Naive B cell (primary cell): ENCODE measurements at places on chromosomes 6 and 20.

GRCh38 chr6:29759457-29759856, 36.2 kb downstream of the HLA-F start:
- peaks cover 11% of the 10 kb centered on the region for H3K4me1 ChIP-seq
- H3K36me3 ChIP-seq, result no peaks in the 10 kb centered on the region
- H3K27ac ChIP-seq, result no peak overlapping the region
- H3K27me3 ChIP-seq, result no peaks in the 10 kb centered on the region

- no peak overlapping the region for H3K27ac ChIP-seq
- no peaks in the 10 kb centered on the region for H3K36me3 ChIP-seq
- H3K4me3 ChIP-seq, result no peak overlapping the region
- H3K4me1 ChIP-seq, result no peaks in the 10 kb centered on the region
- no peak for DNase-seq
- H3K27me3 ChIP-seq, result peaks cover 18% of the 10 kb centered on the region
These were observed 501.4 kb downstream of the BCKDHB start for GRCh38 chr6:80607811-80608391.

DNA sequence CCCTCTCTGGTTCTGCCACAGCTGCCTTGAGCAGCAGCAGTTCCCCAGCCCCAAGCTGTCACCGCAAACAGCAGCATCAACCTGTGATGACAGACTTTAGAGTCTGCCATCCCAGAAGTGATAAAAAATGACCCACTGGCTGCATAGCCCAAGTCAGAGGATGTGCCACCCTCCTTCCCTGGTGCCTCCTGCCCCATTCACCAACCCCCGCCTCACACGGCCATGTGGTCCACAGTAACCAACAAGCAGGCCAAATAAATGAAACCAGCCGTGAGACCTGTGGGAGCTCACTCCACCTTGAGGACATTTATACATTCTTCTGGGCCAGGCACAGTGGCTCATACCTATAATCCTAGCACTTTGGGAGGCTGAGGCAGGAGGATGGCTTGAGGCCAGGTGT, 98.2 kb downstream of the PRND start:
- DNase-seq, result no peak
- no peak overlapping the region for H3K27ac ChIP-seq
- H3K4me3 ChIP-seq, result no peak overlapping the region
- H3K4me1 ChIP-seq, result peaks cover 58% of the 10 kb centered on the region
- no peaks in the 10 kb centered on the region for H3K27me3 ChIP-seq

GRCh38 chr20:22601361-22602141, 17.2 kb upstream of the FOXA2 start:
- no peak overlapping the region for H3K27ac ChIP-seq
- no peak overlapping the region for H3K4me3 ChIP-seq
- no peak for DNase-seq
- peaks cover 28% of the 10 kb centered on the region for H3K27me3 ChIP-seq

DNA sequence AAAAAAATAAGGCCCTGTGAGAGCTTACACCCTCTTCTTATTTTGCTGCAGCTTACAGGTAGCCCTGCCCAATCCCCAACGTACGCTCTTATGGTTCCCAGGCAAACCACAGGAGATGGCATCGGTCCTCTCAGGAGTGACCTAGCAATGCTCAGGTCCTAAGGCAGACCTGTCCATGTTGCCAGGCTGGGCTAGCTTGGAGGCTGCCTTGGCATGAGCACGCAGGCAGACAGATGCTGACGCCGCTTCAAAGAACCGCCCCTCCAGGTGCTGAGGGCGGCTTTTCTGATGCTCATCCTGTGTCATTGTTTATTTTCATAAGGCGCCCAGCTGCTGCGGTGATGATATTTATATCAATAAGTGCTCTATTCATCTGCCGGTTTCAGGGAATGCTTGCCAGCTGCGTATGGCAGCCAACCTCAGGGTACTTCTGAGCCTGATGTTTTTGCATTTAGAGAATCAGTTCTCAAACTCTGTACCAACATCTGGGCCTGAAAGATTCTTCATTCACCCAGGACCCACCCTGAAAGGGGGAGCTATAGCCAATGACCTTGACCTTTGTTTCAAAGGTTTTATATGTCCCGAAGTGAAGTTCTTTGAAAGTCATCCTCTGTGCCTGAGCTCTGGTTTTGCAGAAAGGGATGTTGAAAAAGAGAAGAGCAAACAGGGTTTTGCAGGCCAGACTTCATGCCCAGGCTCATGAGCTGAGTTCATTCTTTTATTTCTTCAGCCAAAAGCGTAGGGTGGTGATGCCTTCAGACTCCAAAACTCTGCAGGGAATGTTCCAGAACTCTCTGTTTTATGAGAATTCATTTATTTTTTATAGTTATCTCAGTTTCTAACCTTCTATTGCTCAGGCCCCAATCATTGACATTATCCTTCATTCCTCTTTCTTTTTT, 475.6 kb upstream of the CHD6 start:
- H3K27me3 ChIP-seq, result peaks cover 7% of the 10 kb centered on the region
- H3K4me3 ChIP-seq, result no peak overlapping the region
- no peaks in the 10 kb centered on the region for H3K36me3 ChIP-seq
- no peaks in the 10 kb centered on the region for H3K4me1 ChIP-seq
- no peak overlapping the region for H3K27ac ChIP-seq

DNA sequence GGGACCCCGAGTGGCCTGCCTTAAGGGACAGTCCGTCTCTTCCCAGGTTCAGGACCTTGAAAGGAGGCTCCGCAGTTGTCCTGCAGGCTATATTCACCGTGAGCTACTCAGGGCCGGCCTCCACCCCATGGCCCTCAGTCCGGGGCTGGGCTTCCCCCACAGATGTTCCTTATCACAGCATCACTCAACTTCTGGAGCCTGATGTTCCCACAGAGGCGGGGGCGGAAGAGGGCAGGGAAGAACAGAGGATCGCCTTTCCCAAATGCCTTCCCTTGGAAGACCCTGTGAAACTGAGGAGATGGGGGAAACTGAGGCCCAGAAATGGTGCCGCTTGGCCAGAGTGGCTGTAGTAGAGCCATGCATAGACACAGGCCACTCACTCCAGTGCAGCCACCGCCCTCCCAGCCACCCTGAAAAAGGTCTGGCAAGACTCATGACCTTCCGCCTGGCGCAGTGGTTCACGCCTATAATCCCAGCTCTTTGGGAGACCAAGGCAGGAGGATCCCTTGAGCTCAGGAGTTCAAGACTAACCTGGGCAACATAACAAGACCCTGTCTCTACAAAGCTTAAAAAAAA, 4.3 kb upstream of the COX4I2 start:
- H3K27me3 ChIP-seq, result no peaks in the 10 kb centered on the region
- H3K27ac ChIP-seq, result no peak overlapping the region
- H3K4me3 ChIP-seq, result no peak overlapping the region

GRCh38 chr20:61349447-61350165, 97.5 kb downstream of the CDH4 start:
- H3K4me1 ChIP-seq, result no peaks in the 10 kb centered on the region
- no peak overlapping the region for H3K4me3 ChIP-seq
- peaks cover 4% of the 10 kb centered on the region for H3K27me3 ChIP-seq
- H3K36me3 ChIP-seq, result no peaks in the 10 kb centered on the region
- no peak for DNase-seq
